Cardiac muscle cell (in vitro differentiated cells and primary cell): ENCODE measurements at places on chromosomes 6 and 20. TPM values are rescaled to one million over a fixed set of nuclear protein-coding genes. Genes with fewer than 3 reads are reported as not detected.

- H3K4me3 ChIP-seq, result no peak overlapping the region
- DNase-seq, result peak; percentile 66
- no peaks in the 10 kb centered on the region for H3K36me3 ChIP-seq
- no peak overlapping the region for H3K27ac ChIP-seq
- no peaks in the 10 kb centered on the region for H3K4me1 ChIP-seq
Observed at GRCh38 chr6:235763-236360, 56.4 kb upstream of the DUSP22 start.

GRCh38 chr6:170012037-170012330 lies 260.6 kb downstream of the ERMARD start:
- H3K27me3 ChIP-seq, result peaks cover 3% of the 10 kb centered on the region
- H3K27ac ChIP-seq, result no peak overlapping the region
- DNase-seq, result no peak
- no peak overlapping the region for H3K4me3 ChIP-seq
- H3K36me3 ChIP-seq, result no peaks in the 10 kb centered on the region

DNA sequence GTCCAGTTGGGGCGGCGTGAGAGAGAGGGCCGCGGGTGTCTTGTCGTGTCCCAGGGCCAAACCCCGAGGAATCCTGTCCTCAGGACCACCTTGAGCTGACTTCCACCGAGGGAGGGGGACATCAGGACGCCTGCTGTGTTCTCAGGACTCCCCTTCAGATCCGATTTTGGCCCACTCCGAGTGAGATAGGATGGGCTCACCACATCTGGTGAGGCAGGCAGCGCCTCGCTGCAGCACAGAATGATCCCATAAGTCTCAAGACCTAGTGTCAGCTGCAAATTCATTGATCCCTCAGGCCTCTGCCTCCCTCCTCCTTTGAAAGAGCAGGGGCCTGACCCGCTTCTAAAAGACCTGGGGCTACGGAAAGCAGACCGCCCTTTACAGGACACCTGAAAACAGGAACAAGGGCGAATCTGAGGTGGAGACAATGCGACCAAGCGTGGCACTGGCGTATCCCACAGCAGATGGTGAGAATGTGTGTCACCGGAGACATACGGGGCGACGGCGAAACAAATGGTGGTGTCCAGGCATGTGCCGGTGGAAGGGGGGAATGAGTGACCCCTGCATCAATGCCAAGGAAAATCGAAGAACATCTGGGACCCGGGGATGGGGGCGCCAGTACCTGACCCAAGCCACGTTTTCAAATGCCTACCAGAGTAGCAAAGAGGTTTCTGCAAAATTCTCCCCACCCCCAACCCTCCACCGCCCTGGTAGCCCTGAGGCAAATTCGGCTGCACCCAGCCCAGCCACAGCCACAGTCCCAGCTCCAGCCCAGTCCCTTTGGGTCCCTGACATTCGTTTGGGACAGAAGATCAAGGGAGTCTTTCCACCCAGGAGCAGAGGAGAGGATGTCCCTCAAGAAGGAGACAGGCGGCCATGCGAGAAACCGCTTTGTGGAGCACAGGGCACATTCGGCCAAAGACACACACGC lies 162.1 kb upstream of the ZNF337 start:
- H3K4me3 ChIP-seq, result no peak overlapping the region
- H3K4me1 ChIP-seq, result no peaks in the 10 kb centered on the region
- no peak for DNase-seq
- peaks cover 22% of the 10 kb centered on the region for H3K27me3 ChIP-seq
- no peak overlapping the region for H3K27ac ChIP-seq
- no peaks in the 10 kb centered on the region for H3K36me3 ChIP-seq

DNA sequence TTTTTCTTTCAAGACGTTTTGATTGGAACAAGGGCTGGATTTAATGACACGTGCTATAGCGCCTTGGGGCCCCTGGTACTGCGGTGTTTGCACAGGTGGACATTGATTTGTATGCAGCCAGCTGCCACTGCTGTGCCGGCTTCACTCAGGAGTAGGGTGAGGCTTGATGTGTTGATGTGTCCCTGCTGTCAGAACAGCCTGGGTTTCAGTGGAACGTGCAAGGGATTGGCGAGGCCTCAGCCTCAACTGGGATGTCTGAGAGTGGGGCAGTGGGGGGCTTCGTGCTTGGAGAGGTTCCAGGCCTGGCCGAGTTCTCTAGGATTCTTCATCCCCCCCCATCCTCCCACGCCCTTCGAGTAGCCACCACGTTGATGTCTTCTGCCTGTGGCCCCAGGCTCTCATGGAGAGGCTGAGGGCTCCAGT lies 23.0 kb downstream of the PYGB start:
- no peaks in the 10 kb centered on the region for H3K27me3 ChIP-seq
- H3K36me3 ChIP-seq, result peaks cover 38% of the 10 kb centered on the region
- H3K4me3 ChIP-seq, result no peak overlapping the region
- no peaks in the 10 kb centered on the region for H3K4me1 ChIP-seq
- H3K27ac ChIP-seq, result no peak overlapping the region

PDE10A gene
- total RNA-seq, result 3.0 and 5.4 TPM in 2 replicates

GGTLC1 gene
- total RNA-seq, result not detected in 2 replicates

- no peaks in the 10 kb centered on the region for H3K36me3 ChIP-seq
- H3K27ac ChIP-seq, result no peak overlapping the region
- peak; percentile 51 for DNase-seq
- no peaks in the 10 kb centered on the region for H3K27me3 ChIP-seq
Observed at GRCh38 chr6:45371924-45372573, 5.7 kb downstream of the SUPT3H start.

DNA sequence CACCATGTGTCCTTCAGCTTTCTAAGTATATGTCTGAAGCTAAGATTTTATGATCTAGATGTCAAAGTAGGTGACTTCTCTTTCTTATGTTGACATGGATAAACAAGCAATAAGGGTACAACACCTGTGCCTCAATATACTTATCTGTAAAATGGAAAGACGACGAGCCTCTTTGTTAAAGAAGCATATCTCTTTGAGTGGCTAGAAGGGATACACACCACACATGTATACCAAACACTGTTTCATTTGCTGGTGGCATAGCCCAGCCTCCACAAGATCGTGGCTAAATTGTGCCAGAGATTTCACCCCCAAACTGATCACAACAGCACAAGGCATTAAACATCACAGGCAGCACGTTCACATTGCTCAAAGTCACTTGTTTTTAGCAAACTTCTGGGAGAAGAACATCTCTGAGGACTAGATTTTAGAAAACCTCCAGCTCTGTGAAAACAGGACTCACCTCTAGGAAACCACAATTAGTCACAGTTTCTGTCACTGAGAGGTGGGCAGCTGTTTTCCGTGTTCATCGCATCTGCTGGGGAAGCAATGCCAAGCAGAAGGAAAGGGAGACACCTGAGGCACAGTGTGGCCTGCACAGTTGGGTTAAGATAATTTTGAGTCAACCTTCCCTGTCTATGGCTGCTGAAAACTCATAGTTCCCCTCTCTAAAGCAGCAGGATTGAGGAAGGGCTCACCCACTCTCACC lies 263.0 kb upstream of the PLCB4 start:
- no peak overlapping the region for H3K27ac ChIP-seq
- DNase-seq, result no peak
- H3K27me3 ChIP-seq, result no peaks in the 10 kb centered on the region
- no peak overlapping the region for H3K4me3 ChIP-seq
- H3K36me3 ChIP-seq, result no peaks in the 10 kb centered on the region

DNA sequence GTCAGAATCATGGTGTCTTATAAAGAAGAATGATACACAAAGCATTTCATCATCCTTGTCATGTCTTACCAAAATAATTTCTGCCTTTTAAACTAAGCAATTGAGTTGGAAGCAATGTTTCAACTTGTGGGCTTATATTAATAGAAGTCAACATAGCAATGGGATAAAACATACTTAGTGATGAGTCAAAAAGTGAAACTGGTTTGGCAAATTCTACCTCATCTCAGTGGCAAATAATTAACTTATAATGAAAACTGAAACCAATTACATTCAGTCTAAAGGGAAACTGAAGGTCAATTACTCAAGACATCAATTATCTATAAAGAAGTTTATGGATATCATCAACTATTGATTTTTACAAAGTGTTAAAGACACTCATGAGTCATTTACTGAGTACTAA lies 463.8 kb downstream of the BMP2 start:
- H3K27me3 ChIP-seq, result no peaks in the 10 kb centered on the region
- no peaks in the 10 kb centered on the region for H3K4me1 ChIP-seq
- DNase-seq, result no peak
- H3K27ac ChIP-seq, result no peak overlapping the region
- no peak overlapping the region for H3K4me3 ChIP-seq
- no peaks in the 10 kb centered on the region for H3K36me3 ChIP-seq

DNA sequence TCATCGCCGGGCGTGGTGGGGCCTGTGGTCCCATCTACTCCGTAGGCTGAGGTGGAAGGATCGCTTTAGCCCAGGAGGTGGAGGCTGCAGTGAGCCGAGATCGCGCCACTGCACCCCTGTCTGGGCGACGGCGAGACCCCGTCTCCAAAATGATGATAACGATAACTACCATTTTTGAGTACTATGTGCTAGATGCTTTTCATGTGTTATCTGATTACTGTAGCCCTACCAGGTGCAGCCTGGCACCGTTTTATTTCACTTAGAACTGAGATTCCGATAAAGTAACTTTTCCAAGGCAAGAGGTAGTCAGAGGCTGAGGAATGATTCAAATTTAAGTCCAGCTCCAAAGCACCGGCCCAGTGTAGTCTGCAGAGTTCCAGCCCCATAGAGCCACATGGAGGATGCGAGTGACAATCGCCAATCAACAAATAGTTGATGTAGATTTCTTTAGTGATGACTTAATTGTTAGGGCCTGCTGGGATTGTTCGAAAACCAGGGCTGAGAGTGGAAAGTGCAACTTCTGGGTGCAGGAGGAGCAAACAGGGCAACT lies 727 bp downstream of the ERMARD start:
- H3K4me3 ChIP-seq, result peak overlapping the region; percentile 64
- no peaks in the 10 kb centered on the region for H3K27me3 ChIP-seq
- peaks cover 6% of the 10 kb centered on the region for H3K36me3 ChIP-seq
- DNase-seq, result no peak

DNA sequence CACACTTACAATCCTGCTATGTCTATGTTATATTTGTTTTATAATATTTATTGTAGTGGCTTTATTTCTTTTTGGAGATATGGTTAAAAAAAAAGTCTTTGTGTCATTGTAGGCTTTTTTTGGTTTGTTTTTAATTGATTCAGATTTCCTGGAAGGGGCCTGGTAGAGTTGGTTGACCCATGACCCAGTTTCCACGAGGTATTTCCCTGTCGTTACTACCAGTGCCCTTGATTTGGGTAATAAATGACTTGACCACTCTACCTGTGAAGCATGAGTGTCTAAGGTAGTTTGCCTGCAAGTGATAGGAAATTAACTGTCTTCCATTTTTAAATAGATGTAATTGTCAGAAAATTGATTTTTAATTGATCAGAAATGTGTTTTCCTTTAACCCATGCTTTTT lies 121.0 kb downstream of the JARID2 start:
- H3K27ac ChIP-seq, result no peak overlapping the region
- no peak for DNase-seq
- H3K27me3 ChIP-seq, result no peaks in the 10 kb centered on the region
- H3K4me3 ChIP-seq, result no peak overlapping the region
- H3K36me3 ChIP-seq, result no peaks in the 10 kb centered on the region
- peaks cover 33% of the 10 kb centered on the region for H3K4me1 ChIP-seq

HTR1B gene
- 2.2 and 6.4 TPM in 2 replicates for total RNA-seq

- no peak for DNase-seq
- H3K36me3 ChIP-seq, result no peaks in the 10 kb centered on the region
- H3K4me1 ChIP-seq, result peaks cover 5% of the 10 kb centered on the region
- no peak overlapping the region for H3K4me3 ChIP-seq
- no peak overlapping the region for H3K27ac ChIP-seq
- no peaks in the 10 kb centered on the region for H3K27me3 ChIP-seq
Observed at GRCh38 chr6:148226284-148226683, 116.4 kb upstream of the SASH1 start.

DNA sequence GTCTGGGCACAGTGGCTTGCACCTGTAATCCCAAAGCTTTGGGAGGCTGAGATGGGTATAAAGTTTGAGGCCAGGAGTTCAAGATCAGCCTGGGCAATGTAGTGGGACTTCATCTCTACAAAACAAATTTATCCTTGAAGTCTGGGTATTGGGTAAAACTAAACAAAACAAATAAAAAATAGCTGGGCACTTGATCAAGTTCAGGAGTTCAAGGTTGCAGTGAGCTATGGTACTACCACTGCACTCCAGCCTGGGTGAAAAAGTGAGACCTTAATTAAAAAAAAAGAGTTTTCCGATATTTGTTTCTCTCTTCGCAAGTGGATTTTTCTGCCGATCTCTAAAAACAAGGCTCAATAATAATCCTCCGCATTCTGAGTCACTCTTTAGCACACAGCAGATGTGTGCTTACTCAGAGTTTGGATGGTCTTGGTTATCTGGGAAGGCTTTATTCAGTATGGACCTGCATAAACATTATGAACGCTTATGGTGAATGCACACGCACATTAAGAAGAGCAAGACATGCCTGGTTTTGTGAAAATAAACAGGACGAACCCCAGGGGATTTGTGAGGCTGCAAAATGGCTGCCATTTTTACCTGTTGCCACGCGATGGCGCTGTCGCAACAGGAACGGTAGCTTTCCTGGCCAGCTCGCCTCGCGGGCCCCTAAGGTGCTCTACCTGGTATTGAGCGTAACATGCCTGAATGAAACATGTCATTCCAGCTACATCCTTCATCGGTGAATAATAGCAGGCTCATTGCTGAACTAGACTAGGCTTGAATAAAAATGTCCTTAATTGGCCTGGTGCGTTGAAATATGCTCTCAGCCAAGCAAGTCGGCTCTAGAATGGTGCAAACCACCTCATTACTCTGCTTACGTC lies 6.0 kb downstream of the OPN5 start:
- H3K4me1 ChIP-seq, result no peaks in the 10 kb centered on the region
- peak; percentile 69 for DNase-seq
- H3K27ac ChIP-seq, result no peak overlapping the region
- H3K4me3 ChIP-seq, result no peak overlapping the region
- peaks cover 8% of the 10 kb centered on the region for H3K27me3 ChIP-seq

DNA sequence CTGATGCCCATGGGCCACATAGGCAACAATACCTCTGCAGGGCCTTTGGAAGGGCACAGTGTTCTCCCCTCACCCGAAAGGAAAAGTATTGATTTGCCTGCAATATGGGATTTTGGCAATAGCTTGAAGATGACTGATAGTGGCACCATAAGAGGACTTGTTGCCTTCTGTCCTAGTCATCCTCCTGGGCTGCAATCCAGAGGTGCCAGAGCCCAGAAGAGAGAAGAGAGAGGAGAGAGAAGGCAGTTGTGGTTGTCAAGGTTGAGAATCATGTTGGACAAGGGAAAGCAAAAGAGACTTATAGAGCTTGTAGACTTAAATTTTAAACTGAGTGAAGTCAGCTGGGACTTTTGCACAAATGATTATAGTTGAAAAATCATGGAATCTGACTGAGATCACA lies 14.6 kb downstream of the HDGFL1 start:
- DNase-seq, result no peak
- no peaks in the 10 kb centered on the region for H3K27me3 ChIP-seq
- no peaks in the 10 kb centered on the region for H3K36me3 ChIP-seq
- H3K27ac ChIP-seq, result no peak overlapping the region
- H3K4me3 ChIP-seq, result no peak overlapping the region

MEI4 gene
- total RNA-seq, result 0.21 and 0.36 TPM in 2 replicates

DNA sequence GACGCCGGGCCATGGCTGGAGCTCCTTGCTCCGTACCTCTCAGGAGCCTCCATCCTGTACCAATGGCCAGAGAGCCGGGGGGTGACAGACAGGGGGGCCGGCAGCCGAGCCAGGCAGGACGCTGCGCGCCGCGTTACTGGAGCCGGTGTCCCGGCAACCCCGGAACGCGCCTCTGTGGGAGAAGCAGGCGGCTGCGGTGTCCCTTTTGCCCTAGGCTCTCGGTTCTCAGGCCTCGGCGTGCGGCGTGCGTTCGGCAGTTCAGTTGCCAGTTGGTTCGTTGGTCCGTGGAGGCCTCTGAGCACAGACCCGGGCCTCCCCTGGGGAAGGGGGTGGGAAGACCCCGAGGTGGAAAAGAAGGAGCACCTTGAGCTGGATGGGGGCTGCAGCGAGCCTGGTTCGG lies at the start of gene SPATS1:
TSS of gene SPATS1 (plus strand) at position 162 of the 400 bp plus-strand sequence. CDS start 446 bp downstream, outside the sequence.
- DNase-seq, result no peak
- H3K27me3 ChIP-seq, result peaks cover 21% of the 10 kb centered on the region
- no peak within 1 kb of the TSS for H3K27ac ChIP-seq
- no peak within 1 kb of the TSS for H3K4me3 ChIP-seq
- H3K36me3 ChIP-seq, result no peaks in the 10 kb centered on the region
